ENCODE measurements at places on chromosomes 11 and 22. TPM values are rescaled to one million over a fixed set of nuclear protein-coding genes. Genes with fewer than 3 reads are reported as not detected.

DNA sequence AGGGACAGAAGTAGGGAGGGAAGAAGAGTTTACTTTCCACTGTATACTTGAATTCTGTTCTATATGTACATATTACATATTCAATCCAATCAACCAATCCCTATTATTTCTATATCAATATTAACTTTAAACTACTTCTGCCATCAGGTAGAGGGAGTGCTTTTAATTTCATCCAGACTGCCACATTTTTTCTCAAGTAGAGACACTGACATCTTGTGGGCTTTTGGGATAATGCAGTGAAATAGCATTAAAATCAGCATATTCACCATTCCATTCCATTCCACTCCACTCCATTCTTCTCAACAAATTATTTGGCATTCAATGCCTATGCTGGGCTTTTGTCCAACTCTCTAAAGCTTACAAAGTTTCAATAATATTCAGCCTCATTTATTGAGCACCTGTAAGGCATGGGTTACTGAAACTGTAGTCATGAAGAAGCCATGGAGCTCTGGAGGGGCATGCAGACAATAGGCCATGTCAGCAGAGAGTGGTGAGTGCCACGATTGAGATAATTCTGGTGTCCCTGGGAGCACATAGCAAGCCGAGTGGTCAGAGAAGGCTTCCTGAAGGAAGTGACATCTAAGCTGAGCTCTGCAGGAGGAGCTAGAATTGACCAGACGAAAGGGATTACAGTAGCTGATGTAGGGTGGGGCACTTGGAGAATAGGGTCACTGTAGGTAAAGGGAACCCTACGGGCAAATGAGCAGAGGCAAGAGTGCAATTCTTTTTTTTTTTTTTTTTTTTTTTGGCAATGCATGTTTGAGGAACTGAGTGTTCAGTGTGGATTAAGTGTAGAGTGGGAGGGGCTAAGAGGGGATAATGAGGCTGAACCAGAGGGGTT is 12.8 kb upstream of the CLPB start:
- DNase-seq: no peak

DNA sequence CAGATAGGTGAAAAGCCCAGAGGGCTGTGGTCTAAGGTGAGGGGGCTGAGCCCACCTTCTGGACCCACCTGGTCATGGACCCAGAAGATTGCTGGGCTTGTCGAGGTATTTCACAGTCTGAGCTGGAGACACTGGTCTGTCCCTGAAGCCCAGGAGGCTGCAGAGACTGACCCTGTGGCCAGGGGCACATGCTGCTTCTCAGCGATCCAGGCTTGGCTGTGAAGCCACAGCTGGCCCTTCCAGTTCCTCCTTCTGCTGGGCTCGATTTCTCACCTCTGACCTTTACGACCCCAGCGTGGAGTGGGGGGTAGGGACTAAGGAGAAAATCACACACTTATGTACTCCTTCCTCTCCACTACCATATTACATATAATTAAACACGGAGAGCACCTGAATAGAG is 88.5 kb downstream of the NECTIN1 start:
- no peak for DNase-seq

CNGA4 gene
- not detected for total RNA-seq

- DNase-seq: no peak
These were observed 4.7 kb upstream of the JAM3 start for GRCh38 chr11:134063991-134064747.

GRCh38 chr11:36222831-36223635 is 66.2 kb downstream of the COMMD9 start:
- DNase-seq: no peak

KIRREL3 gene
- total RNA-seq: 0.74 TPM

- no peak for DNase-seq
These were observed 790 bp downstream of the RAB1B start for GRCh38 chr11:66268952-66269905.

GRCh38 chr11:58921778-58922390 is 17.4 kb upstream of the GLYATL1 start:
- DNase-seq: no peak

GRCh38 chr11:132858223-132858622 is 674.1 kb downstream of the OPCML start:
- DNase-seq: no peak

DNA sequence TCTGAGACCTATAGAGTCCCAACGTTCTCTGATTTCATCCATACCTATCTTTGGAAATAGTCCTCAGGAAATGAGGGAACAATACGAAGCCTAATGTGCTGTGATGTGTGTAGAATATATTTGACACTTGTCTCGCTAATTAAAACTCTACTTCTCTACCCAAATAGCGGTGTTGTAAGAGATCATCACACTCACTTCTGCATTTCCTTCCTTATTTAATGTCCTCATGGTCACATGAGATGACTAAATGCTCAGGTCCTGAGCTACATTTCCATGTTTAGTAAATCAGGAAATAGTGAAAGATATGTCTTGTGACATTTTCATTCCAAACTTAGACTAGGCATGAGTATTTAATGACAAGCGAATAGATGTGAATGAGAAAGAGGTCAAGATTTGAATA is 112.3 kb downstream of the MAML2 start:
- no peak for DNase-seq

TRPM5 gene
- not detected for total RNA-seq

GRCh38 chr11:63944987-63945386 is 6.2 kb downstream of the NAA40 start:
- peak; percentile 45 for DNase-seq

- DNase-seq: no peak
These were observed 23.8 kb downstream of the BCR start for GRCh38 chr22:23204125-23204488.

- DNase-seq: peak; percentile 76
These were observed 82.8 kb downstream of the FLI1 start for GRCh38 chr11:128776424-128777284.

PDE3B gene
- 5.9 TPM for total RNA-seq

GRCh38 chr22:43917521-43917920 is 6.1 kb upstream of the PNPLA3 start:
- DNase-seq: no peak

EIF1AD gene
- total RNA-seq: 19.7 TPM

GRCh38 chr11:126457817-126458216 is 102.3 kb downstream of the ST3GAL4 start:
- DNase-seq: no peak

DNA sequence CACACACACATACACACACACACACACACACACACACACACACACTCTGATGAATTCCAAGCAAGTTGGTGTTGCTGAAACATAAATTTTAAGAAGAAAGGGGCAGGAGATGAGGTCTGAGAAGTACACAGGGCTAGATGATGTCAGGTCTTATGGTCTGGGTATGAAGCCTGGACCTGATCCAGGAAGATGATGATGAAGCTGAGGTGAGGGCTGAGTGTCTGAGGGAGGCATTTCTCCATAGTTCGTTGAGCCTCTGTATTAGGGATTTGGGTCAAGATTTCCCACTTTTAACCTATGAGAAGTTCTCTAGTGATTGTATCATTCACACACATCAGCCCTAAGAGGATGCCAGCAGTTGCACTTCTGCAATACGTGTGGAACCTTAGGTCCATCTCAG is 32.6 kb downstream of the KREMEN1 start:
- DNase-seq: no peak

DNA sequence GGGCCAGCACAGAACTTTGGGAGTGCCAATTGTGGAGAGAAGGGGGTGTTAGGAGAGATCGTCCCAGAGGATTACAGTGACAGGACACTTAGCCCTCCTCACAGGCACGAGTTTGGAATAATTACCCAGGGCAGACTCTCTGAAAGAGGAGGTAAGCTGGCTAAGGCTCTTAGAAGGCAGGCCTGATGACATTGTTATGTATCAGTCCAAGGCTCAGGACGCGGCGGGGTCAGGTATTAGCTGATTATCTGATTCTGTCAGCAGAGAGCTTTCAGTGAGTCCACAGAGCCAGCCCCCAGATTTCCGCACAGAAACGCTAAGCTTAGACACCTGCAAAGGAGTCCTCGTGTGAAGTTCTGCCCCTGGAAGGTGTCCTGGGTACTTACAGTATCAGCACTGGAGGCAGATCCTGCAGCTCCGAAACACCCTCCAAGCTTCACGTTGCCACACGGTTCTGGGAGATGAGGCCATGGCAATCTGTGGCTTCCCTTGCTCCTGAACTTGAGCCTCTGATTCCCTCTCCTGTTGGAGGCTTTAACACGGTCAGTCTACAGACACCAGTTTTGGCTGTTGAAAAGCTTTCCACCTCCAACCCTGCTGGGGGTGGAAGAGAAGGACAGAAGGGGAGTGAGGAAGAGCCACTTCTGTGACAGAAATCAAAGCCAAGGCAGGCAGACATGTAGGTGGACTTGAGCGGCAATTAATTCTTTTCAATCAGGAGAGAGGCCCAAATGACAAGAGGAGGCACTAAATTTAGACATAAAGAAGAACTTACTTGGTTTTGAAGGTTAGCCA is 123.6 kb upstream of the CADM1 start:
- DNase-seq: no peak

DNAJB7 gene
- not detected for total RNA-seq

GRCh38 chr11:69371731-69372588 is 78.0 kb downstream of the MYEOV start:
- peak; percentile 6 for DNase-seq

PNPLA3 gene
- total RNA-seq: not detected

MN1 gene
- total RNA-seq: 7.7 TPM

- DNase-seq: no peak
These were observed 473 bp upstream of the EMID1 start for GRCh38 chr22:29205252-29205593.

DNA sequence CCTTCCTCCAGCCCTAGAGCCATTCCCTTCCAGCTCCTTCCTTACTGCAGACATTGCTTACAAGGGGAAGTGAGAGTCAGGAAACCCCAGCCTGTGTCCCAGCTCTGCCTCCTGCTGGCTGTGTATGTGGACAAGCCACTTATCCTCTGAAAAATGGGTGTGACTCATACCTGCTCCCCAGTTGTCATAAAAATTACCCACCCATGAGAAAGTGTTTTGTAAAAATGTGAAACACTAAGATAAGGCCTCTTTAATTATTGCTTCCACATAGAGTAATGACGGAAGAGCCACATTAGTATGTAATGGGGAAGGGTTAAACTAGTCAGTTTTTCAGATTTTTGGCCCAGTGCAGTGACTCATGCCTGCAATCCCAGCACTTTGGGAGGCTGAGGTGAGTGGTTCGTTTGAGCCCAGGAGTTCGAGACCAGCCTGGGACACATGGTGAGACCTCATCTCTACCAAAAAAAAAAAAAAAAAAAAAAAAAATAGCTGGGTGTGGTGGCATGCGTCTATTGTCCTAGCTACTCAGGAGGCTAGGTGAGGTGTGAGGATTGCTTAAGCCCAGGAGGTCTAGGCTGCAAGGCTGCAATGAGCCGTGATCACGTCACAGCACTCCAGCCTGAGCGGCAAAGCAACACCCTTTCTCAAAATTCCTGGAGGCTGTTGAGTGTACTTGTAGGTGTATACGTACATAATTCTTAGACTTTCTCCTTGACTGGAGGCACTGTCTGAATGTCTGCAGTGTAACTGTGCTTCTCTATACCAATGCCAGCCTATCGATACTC is 84.9 kb downstream of the CTTN start:
- DNase-seq: peak; percentile 45

LPXN gene
- 4.4 TPM for total RNA-seq

KRTAP5-9 gene
- total RNA-seq: not detected

- no peak for DNase-seq
These were observed 45.4 kb upstream of the DKK3 start for GRCh38 chr11:12053606-12054361.

JAML gene
- 2.9 TPM for total RNA-seq

GRCh38 chr11:4643076-4643475 is 706 bp upstream of the OR51E1 start:
- DNase-seq: peak; percentile 43

- no peak for DNase-seq
These were observed 9.4 kb downstream of the GSTP1 start for GRCh38 chr11:67592880-67593564.

- DNase-seq: no peak
These were observed 1.4 kb downstream of the CLDN5 start for GRCh38 chr22:19522881-19523239.

- peak; percentile 70 for DNase-seq
These were observed 34.2 kb downstream of the PHF21B start for GRCh38 chr22:44975427-44976262.
